ENCODE measurements at places on chromosomes 1 and 21.
A peak's percentile ranks its signal among the peaks of the same experiment; 100 is the strongest.

GRCh38 chr1:175822580-175822979 lies 79.2 kb upstream of the TNR start:
- no peak for DNase-seq

DNA sequence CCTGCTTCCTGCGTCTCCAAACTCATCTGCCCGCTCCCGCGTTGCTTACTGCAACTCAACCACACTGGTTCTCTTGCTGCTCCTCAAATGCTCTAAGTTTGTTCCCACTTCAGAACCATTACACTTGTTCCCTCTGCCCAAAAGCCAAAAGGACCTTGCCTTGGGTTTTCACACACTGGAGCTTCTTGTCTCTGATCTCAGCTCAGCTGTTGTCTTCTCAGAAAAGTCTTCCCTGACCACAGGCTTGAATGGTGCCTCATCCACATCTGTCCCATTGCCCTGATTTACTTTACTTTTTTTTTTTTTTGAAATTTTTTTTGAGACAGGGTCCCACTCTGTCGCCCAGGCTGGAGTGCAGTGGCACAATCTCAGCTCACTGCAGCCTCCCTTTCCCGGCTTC lies 44.3 kb upstream of the SYT14 start:
- no peak for DNase-seq

GRCh38 chr1:169511316-169512005 lies 25.7 kb upstream of the SLC19A2 start:
- no peak for DNase-seq

- DNase-seq: no peak
These were observed 25.4 kb downstream of the UROD start for GRCh38 chr1:45037456-45037855.

DNA sequence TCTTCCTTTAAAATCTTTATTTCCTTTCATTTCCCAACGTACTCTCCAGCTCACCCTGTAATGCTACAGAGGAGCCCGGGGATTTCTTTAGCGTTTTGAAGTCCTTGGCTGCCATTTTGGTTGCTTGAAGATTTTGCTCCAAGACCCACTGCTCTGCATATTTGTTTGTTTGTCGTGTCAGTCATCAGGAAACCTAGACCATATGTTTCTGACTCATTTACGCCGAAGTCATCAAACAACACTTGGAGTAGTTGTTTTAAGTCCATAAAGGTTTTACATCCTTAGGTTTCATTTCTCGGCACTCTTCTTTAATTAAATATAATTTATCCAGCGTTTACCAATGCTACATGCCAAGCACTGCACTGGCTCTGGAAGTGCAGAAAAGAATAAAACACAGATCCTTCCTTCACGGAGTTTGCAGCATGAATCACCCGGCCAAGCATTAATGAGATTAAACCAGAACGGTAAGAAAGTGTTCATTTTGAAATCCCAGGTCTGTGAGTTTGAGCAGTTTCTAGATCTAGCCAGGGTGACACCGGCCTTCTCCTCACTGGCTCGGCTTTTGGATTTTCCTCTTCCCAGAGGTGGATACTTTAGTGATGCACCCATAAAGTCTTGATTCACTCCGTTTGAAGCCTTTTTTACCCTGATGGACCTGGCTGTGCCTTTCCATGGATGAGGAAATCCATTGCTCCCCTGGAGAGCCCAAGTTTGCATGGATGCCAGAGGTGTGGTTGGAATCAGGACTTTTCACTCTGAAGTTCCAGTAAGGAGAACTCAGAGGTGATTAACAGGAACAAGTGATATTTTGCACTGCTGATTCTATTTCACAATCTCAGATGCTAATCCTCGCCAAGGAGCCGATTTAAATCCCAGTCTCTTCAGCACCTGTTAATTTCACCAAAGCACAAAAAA lies 109.3 kb downstream of the KAZN start:
- DNase-seq: no peak

GRCh38 chr1:77015748-77016341 lies 148.6 kb downstream of the ST6GALNAC5 start:
- no peak for DNase-seq

GRCh38 chr1:182143154-182143657 lies 81.7 kb upstream of the ZNF648 start:
- peak; percentile 91 for DNase-seq

- DNase-seq: no peak
These were observed 11.3 kb upstream of the LRRC8D start for GRCh38 chr1:89809556-89809955.

- DNase-seq: no peak
These were observed 201.5 kb downstream of the KAZN start for GRCh38 chr1:14800014-14800413.

- no peak for DNase-seq
These were observed 49.1 kb upstream of the CPLANE2 start for GRCh38 chr1:16286122-16286521.

DNA sequence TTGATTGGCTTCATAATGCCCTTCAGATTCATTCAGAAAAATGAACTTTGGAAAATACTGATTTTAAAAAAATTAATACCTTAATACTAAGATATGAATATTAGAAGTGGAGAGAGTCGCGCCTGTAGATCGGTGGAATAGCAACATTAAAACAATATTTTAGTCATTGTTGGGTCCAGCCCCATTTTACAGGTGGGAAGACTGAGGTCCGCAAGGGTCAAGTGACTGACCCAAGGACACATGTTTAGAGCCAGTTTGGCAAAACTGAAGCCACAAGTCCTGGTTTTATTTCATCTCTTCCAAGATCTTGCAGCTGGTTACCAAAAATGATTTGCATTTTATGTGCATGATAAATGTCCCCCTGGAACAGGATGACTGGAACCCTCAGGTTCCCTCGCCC lies 113.6 kb upstream of the TMEM51 start:
- no peak for DNase-seq

DNA sequence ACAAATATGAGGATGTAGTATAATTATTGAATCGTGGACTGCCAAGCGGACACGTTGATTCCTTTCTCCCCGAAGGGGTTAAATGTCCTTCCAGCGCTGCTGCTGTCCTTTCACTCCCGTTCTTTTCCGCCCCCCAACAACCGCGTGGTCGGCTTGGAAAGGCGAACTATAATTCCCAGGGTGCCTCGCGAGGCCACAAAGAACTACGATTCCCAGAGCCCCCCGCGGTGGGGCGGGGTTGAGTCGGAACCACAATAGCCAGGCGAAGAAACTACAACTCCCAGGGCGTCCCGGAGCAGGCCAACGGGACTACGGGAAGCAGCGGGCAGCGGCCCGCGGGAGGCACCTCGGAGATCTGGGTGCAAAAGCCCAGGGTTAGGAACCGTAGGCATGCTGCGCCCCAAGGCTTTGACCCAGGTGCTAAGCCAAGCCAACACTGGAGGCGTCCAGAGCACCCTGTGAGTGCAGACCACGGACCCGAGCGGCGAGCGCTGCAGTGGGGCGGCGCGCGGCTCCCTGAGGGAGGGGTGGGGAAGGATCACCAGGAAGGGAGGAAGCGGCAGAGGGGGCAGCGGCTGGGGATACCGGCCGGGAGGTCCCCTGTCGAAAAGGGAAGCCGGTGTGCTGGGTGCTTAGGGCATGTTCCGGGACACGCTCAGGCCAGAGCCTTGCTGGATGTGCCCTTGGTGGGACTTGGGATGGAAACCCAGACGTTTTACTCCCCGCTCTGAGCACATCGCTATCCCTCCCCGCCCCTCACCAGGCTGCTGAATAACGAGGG lies at the start of gene LAMTOR2:
Gene LAMTOR2 (plus strand): TSS at position 283 of the 781 bp plus-strand sequence. CDS start 108 bp downstream, at position 391.
- peak; percentile 98 for DNase-seq

DNA sequence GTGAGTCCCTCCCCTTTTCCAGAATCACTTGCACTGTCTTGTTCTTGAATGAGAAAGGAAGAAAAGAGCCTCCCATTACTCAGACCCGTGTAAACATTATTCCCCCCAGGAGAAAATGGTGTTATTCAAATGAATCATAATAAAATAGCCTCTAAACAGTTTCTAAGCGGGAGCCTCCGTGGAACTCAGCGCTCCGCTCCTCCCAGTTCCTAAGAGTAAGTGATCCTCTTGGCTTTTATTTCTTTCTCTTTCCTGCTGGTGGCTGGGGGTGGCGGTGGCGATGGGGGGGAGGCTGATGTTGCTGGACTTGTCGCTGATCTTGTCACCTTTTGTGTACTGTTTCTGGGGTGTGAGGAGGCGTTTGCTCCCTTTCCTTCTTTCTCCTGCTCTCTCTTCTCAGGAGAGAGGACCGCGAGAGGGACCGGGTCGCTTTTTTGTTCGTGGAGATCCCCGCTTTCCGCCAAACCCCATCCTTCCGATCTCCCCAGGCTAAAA lies 781 bp downstream of the PROX1 start:
- DNase-seq: peak; percentile 48

- DNase-seq: no peak
These were observed 97.8 kb downstream of the DUSP10 start for GRCh38 chr1:221644145-221644448.

DNA sequence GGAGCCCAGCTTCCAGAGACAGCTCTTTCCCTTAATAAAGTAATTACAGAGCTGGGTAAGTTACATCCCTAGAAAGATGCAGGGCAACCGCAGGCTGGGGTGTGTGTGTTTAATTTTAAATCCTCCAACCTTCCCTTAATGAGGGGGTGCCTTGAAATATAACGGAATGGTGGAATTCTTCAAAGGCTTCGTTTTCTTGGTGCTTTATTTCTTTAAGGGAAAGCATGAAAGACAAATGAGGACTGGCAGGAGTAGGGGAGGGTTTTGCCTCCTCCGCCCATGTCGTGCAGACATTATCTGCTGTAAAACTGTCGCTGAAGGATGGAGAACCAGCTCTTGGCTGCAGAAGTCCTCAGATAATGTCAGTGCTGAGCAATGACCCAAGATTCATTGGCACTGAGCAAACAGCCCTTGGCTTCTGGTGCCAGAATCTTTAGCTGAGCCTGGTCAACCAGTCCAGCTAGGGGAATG lies 15.5 kb downstream of the SLC6A17 start:
- no peak for DNase-seq

- DNase-seq: no peak
These were observed 25.0 kb downstream of the PTPN22 start for GRCh38 chr1:113846391-113847035.

DNA sequence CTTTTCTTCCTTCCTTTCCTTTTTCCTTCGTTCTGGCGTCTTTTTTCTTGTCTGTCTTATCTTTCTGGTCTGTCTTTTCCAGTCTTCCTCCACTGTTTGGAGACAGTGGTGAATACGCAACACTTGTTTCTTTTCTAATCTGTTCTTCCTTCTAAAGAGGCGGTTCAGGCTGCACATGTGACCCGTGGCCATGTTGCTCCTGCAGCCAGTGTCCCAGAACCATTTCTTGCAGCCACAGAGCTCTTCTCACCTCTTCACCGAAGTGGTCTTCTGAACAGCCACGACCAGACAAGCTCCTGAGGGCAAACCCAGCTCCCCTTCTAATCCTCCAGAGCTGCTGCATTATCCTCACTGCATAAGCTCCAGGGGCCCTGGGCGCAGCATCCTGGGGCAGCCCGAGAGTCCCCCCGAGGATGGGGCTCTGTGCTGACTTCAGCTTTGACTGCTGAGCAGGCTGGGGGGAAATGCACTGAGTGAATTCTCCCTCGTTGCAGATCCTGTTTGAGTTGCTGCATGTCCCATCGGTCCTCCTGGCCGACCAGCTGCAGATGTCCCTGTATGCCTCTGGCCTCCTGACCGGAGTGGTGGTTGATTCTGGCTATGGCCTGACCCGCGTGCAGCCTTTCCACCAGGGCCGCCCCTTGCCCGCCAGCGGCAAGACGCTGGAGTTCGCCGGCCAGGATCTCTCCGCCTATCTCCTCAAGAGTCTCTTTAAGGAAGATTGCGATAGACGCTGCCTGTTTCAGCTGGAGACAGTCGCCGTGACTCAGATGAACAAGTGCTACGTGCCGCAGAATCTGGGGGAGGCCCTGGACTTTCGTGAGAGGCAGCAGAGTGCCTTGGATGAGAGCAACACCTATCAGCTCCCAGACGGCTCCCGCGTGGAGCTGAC lies 70.4 kb downstream of the ACTL8 start:
- no peak for DNase-seq

GRCh38 chr1:180266275-180267210 lies 36.5 kb downstream of the LHX4 start:
- DNase-seq: no peak

- DNase-seq: peak; percentile 19
These were observed 21.8 kb downstream of the SLC27A3 start for GRCh38 chr1:153796786-153797659.

DNA sequence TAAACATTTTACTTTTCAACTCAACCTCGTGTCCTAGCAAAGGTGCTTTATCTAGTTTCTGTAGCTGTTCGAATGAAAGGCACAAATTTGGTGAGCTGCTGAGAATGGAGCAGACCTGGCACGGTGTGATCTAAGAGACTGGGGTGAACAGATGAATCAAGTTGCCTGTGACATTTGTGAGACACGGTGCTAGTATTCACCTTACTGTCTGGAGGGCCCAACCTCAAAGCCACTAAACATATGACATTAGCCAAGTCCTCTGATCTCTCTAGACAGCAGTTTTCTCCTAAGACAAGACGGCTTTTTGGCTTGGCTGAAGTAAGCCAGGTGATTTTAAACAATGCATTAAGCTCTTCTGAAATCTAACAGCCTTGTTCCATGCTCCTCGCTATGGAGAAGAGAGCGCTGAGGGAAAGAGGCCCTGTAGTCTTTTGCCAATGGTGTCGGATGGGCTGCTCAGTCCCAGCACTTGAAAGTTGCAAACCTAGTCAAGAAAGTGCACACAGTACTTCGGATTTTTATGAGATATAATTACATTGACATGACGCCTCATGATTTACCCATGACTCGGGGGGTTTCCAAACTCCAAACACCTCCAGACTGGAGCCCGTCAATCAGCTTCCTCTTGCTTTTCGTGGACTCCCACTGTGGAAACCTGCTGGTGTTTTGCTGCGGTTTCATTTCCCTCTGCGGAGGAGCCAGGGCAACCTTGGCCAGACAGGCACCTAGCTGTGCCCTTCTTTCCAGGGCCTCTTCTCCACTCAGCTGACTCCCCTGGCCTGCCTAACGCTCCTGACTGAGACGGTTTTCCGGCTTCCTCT lies 794 bp upstream of the TOR3A start:
- no peak for DNase-seq

DNA sequence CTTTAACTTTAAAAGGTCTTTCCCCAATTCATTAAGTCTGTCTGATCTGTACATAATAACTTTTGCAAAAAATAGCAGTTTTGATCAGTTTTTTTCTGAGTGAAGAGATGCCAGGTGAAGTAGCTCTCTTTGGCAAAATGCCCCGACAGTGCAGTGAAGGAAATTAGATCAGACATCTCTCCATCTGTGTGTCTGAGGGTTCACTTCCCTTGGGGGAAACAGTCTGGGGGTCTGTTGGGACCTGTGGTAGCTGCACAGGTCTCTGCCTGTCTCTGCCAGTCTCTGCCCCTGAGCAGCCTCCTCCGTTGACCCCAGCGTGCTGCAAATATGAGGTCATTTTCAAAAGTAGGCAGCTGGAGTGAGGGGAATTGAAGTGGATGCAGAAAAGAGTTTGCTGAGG lies 54.5 kb downstream of the TBCE start:
- no peak for DNase-seq

- no peak for DNase-seq
These were observed 4.9 kb downstream of the TPM3 start for GRCh38 chr1:154186852-154187501.

DNA sequence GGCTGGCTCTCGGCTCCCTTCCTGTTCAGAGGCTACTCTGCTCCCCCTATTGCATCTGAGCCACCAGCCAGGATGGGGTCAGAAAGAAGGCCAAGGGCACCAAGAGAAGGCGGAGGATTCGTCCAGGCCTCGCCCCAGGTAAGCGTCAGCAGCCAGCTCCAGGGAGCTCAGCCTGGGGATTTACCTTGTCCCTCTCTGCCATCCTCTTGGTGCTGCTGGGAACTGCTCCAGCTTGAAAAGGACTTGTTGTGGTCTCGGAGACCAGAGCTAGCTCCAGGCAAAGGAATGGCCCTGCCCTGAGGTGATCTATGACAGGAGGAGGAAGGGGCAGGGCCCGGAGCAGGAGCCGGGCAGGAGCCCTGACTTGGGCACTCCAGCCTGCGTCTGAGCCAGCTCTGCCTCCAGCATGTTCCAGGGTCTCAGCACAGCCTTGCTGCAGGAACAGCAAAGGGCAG lies 113.7 kb upstream of the IFFO2 start:
- no peak for DNase-seq

All from hippocampal formation (tissue), 2 donors.